ENCODE measurements at places on chromosomes 11 and 22.

DNA sequence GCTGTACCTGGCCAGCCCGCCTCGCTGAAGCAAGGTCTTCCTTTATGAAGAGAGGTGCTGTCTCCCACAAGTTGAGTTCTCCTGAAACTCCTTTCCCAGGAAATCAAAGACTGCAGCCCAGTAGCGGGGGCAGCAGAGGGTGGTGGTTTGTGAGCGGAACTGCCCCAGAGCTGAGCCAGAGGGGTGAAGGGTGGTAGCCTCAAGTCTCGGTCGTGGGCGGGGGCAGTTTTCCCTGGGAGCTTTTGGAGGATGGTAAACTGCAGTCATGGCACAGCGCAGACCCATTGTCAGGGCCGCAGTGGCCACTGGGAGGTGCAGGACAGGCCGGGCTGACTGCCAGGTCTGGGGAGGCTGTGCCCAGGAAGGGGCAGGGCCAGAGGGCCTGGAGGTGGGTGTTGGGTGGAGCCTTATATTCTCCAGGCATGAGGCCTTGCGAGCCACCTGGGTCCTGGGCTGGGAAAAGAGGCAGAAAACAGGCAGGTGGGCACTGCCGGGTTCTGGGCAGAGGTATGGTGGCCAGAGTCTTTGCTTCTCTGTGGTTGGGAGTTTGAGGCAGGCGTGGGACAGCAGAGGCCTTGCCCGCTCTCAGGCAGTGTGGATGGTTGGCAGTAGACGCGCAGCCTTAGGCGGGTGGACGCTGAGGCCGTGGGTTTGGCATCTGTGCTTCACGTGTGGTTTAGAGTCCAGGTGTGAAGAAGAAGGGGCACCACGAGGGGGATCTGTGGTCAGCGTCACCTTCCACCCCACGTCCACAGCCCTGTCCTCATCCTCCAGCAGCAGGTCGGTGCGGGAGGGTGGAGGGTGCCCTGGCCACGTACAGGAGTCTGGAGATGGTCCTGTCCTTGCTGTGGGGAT is 1176.4 kb downstream of the BRD1 start:
- no peak for DNase-seq

GRCh38 chr11:86062719-86063118 is 6.2 kb downstream of the PICALM start:
- no peak for DNase-seq

GRCh38 chr11:61802605-61803004 is 9.9 kb downstream of the FEN1 start:
- no peak for DNase-seq

DNA sequence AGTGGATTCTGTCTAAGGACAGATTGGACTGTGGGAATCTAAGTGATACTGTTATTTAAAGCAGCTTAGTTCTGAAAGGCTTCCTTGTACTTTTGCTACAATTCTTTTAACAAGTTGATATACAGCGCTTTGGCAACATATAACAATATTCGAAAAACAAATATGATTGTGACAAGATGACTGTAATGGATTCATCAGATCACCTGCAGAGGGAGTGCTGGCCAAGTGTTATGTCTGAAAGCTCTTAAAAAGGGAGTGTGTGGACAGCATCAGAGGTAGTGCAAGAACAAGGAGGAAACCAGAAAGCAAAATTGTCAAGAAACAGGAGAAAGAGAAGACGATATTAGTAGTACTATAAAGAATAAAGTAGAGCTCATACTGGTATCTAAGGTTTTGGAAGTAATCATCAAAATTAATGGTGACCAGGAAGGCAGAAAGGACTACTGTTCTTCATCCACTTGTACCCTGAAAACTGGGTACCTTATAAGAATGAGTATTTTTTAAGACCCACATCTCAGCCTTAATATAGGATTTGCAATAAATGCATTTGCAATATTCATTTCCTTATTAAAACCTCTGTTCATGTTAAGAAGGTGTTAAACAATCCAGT is 1112.0 kb upstream of the CCDC90B start:
- DNase-seq: no peak

- DNase-seq: no peak
Measured at GRCh38 chr11:72122607-72123006, 10.1 kb upstream of the ANAPC15 start.

DNA sequence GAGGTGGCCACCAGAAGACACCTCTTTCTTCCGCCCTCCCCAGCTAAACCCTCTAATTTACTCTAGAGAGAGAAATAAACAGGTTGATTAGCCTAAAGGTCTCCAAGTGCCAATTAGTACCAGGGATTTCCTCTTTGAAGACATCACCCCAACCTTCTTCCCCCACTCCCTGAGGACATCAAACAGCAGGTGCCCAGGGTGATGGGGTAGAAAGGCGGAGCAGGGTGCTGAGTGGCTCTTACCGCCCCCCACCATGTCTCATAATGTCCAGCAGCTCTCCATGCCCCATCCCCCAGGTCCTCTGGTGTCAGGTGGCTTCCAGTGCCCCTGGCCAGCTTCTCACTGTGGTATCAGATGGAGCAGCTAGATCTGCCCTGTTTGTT is 5.3 kb upstream of the GNAZ start:
- DNase-seq: no peak

GRCh38 chr11:8320076-8320475 is 56.4 kb upstream of the LMO1 start:
- no peak for DNase-seq

DNA sequence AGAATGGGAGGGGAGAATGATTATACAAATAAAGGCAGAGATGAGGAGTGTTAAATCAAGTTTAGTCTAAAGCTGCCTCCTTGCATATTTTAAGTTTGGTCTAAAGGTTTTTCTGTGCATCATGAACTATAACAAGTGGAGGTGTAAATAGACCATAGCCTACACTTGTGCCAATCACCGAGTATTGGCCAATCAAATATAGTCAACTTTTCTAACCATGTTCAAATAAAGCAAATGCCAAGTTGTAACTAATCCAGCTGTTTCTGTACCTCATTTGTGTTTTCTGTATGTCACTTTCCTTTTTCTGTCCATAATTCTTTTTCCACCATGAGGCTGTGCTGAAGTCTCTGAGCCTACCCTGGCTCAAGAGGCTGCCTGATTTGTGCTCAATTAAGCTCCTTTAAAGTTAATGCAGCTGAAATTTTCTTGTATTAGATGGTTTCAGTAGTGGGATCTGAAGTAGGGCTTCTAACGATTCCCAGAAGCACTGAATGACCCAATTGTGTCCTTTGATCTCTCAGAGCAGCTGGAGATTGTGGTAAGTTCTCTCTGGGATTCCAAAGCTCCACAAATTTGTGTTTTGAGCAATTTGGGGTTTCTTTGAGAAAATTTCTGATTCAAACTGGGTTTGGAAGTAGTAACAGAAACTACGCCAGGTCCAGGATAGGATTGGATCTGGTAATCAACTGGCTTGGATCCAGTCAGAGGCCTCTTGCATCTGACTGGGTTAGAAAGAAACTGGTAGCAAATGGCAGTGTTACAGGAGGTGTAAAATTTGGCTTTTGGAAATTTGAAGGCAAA is 25.6 kb downstream of the OR5A2 start:
- DNase-seq: no peak

DNA sequence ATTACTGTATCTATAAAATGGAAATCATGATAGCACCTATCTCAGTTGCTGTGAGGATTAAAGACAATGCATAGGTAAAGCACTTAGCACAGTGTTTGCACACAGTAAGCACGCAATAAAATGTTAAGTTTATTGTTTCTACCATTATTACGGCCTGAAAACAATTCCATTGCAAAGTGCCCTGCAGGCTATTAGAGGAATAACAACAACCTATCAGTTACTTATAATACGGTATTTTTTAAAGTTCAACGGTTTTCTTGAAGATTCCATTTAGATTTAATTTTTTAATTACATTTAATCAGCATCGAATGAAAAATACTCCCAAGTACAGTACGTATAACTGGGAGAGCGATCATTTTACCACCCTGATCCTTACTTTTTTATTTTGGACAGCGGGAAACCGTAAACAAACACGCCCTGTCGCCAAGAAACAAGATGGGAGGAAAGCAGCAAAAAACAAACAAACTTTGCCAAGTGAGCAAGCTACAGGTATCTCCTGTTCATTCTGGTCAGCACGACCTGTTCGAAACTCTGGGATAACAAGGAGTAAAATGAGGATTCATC is 893 bp downstream of the SLC36A4 start:
- DNase-seq: no peak

DNA sequence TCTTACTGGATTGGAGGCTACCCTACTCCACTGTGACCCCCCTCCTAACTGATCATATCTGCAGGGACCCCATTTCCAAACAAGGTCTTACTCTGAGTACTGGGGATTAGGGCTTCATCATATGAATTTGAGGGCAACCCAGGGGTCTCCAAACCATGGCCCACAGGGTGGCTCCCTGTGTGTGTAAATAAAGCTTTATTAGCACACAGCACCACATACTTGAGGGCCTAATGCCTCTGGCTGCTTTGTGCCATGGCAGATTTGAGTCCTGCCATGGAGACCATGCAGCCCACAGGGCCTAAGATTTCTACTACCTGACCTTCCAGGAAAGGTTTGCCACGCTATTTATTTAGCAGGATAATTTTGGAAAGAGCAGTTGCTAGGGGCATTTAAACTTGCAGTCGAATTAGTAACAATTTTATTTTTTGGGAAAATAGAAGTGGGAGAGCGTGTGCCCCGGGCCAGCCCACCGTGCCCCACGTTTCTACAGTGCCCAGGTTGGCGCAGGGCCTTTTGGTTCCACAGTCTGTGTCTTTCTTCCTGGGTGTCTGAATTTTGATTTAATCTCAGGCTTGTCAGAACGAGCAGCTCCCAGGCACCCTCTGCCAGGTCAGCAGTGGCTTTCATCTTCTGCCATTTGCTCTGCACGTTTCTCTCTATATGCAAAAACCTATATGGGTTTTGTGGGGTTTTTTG is 92.3 kb downstream of the KCNQ1 start:
- no peak for DNase-seq

DNA sequence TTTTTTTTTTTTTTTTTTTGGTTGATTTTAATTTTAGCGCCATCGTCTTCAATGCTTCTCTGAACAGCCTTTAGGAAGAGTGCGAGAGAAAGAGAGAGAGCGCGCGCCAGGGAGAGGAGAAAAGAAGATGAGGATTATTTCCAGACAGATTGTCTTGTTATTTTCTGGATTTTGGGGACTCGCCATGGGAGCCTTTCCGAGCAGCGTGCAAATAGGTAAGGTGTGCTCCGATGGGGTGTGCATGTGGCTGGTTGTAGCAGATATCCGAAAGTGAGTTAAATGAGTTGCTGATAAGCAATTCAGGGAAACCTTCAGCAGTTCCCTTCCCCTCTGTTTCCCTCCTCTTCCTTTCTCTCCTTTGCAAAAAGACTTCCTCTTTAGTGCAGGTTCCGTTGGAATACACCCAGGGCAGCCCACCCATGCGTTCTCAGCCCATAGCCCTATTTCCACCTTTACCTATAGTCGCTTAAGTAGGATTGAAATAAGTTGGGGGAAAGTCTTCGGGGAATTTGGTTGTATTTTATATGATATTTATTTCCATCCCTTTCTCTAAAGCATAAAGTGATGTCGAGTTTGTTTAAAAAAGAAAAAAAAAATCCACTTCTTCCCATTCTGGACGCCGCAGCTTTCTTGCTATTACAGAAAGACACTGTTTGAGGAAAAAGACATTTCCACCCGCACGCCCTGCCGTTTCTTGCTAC is 1.1 kb downstream of the GRIA4 start:
- no peak for DNase-seq

DNA sequence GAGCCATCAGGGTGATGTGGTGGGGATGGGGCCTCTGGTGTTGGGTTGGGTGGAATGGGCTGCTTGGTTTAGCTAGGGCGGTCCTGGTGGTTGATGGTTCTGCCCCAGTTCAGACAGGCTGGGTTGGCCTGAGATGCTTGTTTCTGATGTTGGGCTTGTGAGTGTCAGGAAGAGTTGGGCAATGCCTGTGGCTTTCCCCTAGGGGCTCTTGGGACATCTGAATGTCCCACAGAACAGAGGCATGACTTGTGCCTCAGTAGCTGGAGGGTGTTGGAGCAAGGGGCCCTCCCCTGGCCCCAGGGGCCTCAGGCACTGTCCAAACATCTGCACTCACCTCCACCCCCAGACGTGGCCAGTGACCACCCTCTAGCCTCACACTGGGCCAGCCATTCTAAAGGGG is 14.0 kb upstream of the CTSD start:
- DNase-seq: no peak

DNA sequence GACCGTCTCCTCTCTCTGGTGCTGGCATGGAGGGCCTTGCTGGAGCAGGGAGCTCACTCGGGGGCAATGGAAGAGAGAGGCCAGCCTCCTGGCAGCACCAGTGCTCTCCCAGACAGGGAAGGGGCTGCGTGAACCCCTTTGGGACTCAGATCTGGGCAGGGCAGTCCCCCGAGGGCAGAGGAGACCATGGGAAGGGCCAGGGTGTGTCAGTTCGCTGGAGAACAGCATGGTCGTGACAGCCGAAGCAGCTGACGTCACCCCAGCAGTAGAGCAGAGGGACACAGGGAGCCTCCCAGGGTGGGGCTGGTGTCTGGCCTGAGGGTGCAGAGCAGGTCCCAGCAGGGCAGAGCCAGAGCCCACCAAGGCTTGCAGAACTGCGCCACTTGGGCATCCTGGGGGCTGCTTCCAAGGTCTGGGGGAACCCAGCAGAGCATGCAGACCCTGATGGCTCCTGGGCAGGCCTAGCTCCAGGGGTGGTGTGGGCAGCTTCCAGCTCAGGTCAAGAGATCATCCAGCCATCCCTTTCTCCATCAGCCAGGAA is 71.0 kb upstream of the KCNQ1OT1 start:
- no peak for DNase-seq

DNA sequence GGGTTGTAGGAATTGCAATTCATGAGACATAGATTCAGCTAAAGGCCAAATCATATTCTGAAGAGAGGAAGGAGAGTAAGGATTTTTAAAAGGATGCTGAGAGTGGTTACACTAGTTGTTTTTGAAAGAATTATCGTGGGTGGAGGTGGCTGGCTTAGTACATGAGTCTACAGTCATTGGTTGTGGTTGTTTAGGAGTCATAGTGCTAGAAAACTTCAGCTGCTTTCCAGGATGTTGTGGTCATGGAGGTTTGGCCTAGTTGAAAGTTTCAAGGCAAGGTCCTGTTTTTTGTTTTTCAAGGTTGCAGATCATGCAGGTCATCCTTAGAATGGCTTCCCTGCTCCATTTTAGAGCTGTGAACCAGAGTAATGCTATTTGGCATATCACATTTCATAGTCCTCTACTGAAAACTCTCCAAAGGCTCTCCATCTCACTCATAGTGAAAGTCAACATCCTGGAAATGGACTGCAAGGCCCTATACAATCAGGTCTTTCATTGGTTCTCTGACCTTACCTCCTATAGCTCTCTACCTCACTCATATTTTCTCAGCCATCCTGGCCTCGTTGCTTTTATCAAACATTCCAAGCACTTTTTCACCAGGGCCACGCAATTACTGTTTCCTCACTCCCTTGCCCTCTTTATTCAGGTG is 26.1 kb upstream of the ZBTB44 start:
- DNase-seq: no peak

DNA sequence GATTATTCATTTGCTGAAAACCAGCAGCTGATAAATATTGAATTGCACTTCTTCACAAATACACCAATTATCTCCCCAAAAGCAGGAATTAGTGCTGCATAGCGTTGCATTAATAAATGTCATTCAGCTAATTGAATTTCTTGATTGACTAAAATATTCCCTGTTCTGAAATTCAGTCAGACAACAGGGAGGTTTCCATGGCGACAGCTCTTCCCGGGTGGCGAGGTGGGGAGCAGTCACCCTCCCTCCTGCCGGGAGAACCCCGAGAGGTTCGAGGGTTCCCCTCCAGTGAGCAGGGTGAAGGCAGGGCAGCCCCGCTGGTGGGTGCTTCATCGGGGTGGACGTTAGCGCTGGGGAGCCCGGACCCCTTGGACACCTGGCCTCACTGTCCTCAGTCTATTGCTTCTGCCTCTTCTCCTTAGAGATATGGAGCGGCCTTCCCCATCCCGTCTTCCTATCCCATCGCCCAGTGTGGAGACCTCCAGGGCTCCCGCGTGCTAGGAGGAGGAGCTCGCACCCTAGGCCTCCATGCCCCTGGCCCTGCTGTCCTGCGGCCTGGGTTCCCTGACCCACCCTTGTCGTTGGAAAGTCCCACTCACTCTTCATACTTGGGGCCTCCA is 983.5 kb downstream of the BRD1 start:
- DNase-seq: no peak
